ENCODE measurements at places on chromosomes 11 and 22.

DNA sequence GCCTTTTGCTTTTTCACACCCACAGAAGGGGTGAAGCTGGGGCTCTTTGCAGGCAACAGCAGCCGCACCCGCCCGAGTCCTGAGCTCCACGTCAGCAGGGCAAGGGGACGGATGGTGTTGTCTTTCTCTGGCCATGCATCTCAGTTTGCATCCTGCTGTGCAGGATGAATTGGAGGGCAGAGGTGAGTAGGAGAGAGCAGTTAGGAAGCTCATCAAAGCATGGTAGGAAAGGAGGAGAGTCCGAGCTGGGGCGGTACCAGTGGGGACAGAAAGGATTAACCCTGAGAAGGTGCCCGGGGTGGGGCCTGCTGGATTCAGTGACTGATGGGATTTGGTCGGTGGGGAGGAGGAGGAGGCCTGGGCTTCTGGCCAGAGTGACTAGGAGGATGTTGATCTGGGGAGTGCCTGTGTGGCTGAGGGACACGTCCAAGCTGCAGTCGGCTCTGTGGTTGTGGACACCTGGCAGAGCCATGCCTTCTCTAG lies 14.6 kb downstream of the FAM83F start:
- peak; percentile 30 for DNase-seq

DNA sequence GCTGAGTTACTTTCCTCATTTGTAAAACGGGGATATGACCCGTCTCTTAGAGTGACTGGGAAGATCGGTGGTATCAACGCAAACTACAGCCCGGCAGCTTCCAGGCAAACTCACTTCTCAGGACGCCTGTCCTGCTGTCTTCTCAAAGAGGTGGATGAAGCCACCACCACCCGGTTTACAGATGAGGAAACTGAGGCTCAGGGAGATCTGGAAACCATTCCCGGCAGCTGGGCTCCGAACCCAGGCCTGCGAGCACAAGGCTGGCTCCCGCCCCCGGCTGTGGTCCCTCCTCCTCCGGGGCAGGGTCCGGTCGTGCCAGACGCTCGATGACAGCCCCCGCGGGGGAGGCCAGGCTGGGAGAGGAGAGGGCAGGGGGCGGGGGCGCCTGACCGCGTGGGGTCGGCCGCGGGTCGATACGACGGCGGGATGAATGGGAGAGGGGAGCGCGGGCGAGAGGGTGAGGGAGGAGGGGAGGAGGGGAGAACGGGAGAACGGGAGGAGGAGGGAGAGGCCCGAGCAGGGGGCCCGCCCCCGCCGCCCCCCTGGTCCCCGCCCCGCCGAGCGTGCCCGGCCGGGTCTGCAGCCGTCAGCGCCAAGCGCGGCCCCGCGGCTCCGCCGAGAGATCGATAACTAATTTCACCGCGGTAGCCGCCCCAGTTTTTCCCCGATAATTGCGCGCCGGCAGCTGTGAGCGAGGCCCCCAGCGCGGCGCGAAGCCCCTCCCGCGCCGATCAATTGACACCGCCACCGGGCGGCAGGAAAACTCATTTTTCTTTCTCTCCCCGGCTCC lies 14.0 kb downstream of the IGLL1 start:
- no peak for DNase-seq

GRCh38 chr11:82776377-82776776 lies 42.7 kb upstream of the FAM181B start:
- no peak for DNase-seq

- DNase-seq, result peak; percentile 89
Measured at GRCh38 chr11:120401506-120401905, 65.3 kb downstream of the ARHGEF12 start.

- DNase-seq, result no peak
Measured at GRCh38 chr11:86660088-86660487, 12.3 kb downstream of the ME3 start.

DNA sequence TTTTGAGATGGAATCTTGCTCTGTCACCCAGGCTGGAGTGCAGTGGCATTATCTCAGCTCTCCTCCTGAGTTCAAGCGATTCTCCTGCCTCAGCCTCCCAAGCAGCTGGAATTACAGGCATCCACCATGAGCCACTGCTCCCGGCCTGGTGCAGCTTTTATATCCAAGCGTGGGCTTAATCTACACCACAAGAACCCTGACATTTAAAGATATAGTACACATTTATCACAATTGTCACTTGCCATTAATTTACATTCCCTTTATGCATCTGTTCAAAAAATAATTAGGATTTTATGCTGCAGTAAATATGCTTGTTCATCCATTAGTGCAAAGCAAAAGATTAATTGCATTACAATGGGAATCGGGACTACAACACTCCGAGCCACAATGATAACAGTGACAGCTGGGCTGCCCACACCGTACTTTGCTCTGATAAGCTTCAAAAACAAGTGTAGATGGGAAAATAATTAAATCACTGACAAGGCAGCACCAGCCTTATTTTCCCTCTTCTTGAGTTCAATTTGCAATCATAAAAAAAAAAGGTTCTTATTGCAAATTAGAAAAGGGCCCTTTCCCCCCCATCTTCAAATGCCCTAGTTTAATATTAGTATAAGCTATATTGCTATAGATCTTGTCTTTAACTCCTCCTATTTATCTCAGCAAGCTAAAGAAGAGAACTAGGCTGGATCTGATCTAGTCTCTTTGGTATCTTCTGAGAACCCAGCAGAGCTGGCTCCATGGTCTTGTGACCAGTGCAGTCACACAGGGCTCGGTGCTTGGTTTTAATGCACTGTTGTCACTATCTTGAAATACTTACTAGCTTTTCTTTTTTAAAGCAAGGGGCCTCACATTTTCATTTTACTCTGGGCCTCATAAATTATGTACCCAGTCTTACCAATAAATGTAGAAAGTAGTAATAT lies 206.2 kb upstream of the LRRC4C start:
- no peak for DNase-seq

DNA sequence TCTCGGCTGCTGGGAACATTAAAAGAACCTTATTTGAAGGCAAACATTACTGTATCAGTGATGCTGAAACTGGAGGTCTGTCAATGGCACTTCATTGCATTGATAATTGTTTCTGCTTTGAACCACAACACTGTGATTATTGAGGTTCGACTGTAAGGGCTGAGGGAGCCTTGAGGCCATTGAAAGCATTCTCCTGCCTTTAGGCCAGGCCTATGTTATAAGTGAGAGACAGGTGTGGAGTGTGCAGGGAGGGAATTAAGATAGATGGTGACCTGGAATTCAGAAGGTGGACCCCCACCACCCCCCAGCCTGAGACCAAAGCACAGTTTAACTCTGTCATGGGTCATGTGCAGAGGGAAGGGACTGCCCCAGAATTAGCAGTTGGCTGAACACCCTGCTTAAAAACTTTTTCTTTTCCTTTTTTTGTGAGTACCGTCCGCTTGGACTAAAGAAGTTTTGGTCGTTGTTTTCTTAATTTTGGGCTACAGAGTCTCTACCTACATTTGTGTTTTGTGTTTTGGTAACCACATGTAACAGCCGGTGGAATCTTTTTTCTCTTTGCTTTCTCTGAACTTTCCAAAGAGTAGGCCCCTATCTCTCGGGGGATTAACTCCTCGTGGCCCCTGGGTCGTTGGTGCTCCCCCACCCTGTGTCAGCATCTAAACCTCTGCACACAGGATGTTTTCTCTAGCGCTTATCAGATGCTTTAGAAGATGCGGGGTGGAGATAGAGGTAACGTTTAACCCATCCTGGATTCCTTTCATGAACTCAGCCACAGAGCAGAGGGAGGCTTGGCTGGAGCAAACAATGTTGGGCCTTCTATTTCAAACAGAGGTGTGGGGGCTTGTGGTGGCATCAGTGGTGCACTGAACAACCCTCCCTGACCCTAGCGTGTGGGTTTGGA lies 43.7 kb downstream of the ZBTB16 start:
- no peak for DNase-seq

GRCh38 chr22:16955081-16955480 lies 52.9 kb downstream of the GAB4 start:
- no peak for DNase-seq
